Activated naive CD4-positive, alpha-beta T cell treated with anti-CD3 and anti-CD28 coated beads, Interleukin-2, amount 50 U/mL, for 72 hours (primary cell): ENCODE measurements at places on chromosomes 7 and 10. TPM values are rescaled to one million over a fixed set of nuclear protein-coding genes. Genes with fewer than 3 reads are reported as not detected.

GRCh38 chr10:125136087-125136486 lies 24.3 kb downstream of the CTBP2 start:
- no peak for DNase-seq

GRCh38 chr10:120953897-120954296 lies 102.7 kb downstream of the WDR11 start:
- no peak for DNase-seq

Gene REPIN1
- 77.4 TPM for total RNA-seq

DNA sequence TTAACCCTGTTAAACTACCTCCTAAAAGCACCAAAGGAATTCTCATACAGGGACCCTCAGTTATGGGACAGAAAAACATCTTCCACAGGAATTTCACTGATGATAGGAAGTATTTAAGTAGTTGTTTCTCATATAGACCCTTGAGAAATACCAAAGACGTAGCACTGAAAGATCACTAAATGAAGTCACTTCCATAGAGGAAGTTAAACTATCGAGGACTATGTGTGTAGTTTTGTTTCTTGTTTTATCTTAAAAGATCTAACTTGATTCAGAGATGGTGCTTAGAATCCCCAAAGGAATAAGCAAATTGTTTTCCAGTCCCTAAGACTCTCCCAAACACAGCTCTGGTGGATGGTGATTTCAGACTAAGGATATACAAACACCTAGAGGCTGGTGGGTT lies 94.8 kb upstream of the AFAP1L2 start:
- DNase-seq: no peak

DNA sequence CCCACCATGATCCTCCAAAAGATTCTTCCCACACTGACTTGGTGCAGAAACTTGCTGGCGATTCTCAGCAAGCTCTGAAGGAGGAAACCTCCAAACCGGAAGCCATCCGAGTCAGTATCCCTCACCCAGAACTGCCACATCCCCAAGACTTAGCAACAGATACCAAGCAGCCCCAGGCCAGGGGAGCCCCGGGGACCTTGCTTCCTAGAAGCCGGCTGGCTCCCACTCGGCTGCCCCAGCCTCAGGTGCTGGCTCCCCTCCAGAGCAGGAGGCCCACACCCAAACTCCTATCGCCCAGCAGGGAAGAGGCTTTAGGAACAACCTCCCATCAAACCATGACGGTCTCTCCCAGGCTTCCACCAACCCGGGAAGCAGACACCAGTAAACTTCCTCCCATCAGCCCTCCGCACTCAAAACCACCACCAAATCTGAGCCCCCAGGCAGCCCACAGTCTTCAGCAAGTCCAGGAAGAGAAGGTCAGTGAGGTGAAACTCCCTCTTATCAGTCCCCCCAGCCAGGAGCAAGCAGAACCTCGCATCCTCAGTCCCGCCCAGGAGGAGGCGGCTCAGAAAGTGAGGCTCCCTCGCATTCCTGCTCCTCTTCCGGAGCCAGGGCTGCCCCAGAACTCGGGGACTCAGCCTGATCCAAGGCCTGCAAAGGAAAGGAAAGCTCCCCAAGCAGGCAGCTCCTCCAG lies 82.3 kb downstream of the LRGUK start:
- no peak for DNase-seq

DNA sequence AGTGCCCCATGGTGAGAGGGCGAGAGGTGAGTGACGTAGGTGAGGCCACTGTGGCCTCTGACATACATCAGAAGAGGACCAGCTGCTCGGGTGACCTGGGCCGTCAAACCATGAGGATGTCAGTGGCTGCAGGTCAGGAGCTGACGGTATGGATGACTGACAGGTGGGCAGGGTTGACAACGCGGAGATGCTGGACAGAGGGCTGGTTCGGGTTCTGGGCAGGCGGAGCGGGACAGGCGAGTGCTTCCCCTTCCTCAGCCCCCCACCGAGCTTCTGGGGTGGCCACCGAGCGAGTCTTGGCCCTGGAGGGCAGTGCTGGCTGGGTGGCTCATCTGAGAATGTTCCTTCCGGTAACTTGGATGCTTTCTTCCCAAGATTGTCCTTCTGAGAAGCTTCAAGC lies 91.8 kb downstream of the ACTR3B start:
- DNase-seq: no peak
